ENCODE measurements at places on chromosomes 1 and 21. TPM values are rescaled to one million over a fixed set of nuclear protein-coding genes. Genes with fewer than 3 reads are reported as not detected.

DNA sequence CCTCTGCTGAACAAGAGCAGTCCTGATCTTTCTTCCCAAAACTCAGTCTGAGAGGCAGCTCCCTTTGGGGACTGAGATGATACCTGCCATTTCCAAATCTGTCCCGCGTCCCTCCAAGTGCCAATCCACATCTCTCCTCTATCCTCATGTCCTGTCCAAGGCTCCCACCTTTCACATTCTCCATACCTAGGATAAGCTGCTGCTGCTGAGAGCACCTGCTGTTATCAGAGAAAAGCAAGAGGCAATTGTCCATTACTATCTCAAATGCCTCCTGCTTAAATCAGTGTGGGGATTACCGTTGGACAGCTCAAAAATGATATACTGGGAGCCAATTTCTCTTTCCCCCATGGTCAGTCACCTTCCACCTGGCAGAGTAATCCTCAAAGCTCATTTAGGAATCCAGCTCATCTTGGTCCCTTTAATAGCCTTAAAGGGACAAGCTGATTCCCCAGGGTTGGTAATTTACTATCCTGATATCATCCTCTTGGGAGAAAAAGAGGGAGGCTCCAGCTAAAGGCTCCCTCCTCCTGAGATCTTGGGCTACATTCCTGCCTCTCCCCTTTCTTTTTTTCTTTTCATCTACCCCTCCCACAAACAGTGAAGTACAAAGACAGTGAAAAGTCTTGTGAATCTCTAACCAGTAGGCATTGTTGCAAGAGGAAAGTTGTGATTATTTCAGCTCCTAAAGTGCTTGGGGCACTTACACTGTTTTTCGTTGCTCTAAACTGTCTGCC lies 278.1 kb upstream of the CAMK1G start:
- ATAC-seq: no peak

Gene MFSD2A
- 25.2 TPM for total RNA-seq

Gene KRTAP7-1
- not detected for total RNA-seq

DNA sequence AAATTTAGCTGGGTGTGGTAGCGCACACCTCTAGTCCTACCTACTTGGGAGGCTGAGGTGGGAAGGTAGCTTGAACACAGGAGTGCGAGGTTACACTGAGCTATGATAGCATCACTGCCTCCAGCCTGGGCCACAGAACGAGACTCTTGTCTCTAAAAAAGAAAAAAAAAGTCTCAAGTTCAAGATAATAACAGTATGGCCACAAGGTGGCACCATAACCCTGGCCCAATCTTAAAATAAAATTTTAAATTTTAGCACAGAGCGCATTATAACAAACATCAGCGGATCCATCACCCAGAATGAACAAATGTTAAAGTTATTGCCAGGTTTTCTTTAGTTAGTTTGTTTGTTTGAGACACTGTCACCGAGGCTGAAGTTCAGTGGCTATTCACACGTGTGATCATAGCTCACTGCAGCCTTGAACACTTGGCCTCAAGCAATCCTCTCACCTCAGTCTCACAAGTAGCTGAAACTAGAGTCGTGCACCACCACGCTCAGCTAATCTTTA lies 2.9 kb upstream of the HTR6 start:
- ATAC-seq: peak; percentile 11
